Adrenal gland (tissue), 19 donors: ENCODE measurements at places on chromosomes 5 and 9. TPM values are rescaled to one million over a fixed set of nuclear protein-coding genes. Genes with fewer than 3 reads are reported as not detected.

Gene LRRC19
- polyA plus RNA-seq: not detected

Gene ANGPTL2
- 5.6 TPM for polyA plus RNA-seq

Gene LIFR
- 10.2 TPM for polyA plus RNA-seq

Gene LHX3
- not detected for polyA plus RNA-seq

Gene MAT2B
- polyA plus RNA-seq: 64.9 TPM

Gene CKMT2
- 22.5 TPM for polyA plus RNA-seq

Gene TNFSF8
- 0.34 TPM for polyA plus RNA-seq

Gene PCDHA11
- polyA plus RNA-seq: 0.51 TPM

- no peak for DNase-seq
These were observed 446 bp downstream of the NXNL2 start for GRCh38 chr9:88535226-88536022.

DNA sequence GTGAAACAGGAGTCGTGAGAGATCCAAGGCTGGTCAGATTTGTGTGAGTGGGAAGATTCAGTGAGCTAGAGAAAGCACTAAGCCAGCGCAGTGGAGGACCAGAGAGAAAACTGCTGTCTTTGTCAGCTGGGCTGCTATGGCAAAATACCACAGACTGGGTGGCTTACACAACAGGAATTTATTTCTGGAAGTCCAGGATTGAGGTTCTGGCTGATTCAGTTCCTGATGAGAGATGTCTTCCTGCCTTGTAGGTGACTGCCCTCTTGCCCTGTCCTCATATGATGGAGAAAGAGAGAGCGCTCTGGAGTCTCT lies 24.2 kb upstream of the ANKRD33B start:
- no peak for DNase-seq

GRCh38 chr5:178117923-178118701 lies 4.8 kb downstream of the N4BP3 start:
- DNase-seq: no peak

- DNase-seq: no peak
These were observed 118.7 kb upstream of the CCDC112 start for GRCh38 chr5:115415143-115415491.

DNA sequence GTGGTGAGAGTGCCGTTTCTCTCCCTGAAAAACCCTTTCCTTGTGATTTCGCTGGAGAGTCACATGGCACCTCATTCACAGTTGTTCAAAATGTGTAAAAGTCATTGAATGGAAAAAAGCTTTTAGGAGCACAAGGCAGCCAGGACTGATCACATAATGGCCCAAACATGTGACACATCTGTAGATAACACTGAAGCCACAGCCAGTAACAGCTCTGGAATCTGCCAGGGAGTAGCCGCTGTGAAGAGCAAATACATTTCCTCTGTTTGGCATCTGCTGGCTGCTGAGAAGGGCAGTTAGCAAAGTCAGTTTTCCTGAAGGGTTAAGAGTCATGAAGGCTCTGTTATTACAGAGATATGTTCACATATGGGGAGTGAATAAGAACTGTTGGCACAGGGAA lies 271.8 kb downstream of the NNT start:
- no peak for DNase-seq

GRCh38 chr9:6484210-6484609 lies 71.2 kb downstream of the UHRF2 start:
- DNase-seq: no peak

DNA sequence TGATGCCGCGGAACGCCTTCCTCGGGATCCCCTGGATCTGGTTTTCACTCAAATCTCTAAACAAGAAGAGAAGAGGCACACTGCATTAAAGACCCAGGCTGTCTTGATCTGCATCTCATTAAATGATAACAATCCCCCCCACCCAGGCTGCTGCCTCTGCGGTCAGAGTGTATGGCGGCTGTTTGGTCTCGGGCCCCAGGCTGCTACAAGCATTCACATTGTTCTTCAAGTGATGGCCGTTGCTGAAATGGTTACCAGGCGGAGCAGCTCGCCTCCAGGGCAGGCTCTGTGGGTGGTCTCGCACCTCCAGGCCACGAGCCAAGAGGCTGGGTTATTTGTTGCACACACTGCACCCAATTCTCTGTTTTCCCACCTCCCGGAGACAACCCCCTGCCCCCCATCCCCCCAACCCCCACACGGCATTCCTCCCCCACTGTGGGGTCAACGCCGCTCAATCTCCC lies 304.1 kb upstream of the PANK3 start:
- DNase-seq: no peak

DNA sequence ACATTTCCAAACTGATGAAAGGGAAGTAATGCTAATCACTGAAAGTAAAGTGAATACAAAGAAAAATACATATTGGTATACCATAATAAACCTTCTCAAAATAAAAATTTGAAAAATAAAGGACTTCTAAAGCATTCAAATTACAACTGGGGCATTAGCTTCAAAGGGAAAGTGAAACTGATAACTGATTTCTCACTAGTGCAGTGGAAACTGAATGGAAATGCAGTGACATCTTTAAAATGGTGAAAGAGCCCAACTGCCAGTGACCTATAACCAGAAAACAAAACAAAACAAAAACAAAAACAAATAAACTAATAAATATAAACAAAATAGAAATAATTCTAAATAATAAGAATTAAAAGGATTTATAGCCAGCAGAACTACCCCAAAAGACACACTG lies 297.5 kb upstream of the GRIN3A start:
- DNase-seq: no peak

DNA sequence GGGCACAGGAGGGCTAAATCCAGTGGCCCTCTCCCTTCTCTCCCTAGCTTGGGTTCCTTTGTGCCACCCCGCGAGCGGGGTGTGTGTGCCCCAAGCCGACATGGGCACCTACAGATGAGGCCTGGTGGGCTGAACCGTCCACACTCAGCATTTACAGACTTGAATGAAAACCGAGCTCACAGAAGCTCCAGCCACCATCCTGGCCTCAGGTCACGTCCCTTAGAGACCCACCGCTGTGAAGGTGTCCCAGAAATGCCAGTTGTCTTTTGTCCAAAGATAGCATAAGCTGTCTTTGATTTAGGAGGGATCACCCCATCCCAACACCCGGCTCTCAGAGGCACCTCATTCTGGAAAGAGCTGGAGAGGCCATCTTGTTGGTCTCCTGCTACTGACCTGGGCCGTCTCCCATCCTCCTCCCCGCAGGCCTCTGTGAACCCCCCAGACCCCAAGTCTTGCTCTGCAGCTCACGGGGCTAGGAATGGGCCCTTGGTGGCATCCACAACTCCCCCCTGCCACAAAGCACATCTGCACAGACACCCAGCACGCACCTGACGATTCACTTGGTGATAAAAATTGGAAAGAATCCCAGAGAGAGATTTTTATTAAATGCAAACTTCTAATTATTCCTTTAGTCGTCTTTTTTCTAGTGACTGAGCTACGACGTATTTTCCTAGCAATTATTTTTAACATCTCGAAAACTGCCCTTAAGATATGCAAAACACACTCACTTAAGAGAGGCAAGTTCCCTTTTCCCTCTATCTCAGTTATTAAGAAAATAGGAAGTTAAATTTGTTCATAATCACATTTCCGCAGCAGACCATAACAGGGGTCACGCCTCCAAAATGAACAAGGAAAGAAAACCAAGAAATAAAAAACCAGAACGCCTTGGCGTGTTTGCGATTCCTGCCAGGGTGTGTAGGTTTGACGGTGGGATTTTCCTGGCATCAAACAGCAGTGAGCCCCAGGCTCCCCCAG lies 80.5 kb upstream of the LMX1B start:
- no peak for DNase-seq

GRCh38 chr9:113741886-113742854 lies 133.9 kb upstream of the ZNF618 start:
- no peak for DNase-seq

GRCh38 chr9:95756986-95757385 lies 118.5 kb upstream of the ERCC6L2 start:
- DNase-seq: peak; percentile 33

- DNase-seq: no peak
These were observed 776.0 kb upstream of the ACO1 start for GRCh38 chr9:31608416-31608815.

DNA sequence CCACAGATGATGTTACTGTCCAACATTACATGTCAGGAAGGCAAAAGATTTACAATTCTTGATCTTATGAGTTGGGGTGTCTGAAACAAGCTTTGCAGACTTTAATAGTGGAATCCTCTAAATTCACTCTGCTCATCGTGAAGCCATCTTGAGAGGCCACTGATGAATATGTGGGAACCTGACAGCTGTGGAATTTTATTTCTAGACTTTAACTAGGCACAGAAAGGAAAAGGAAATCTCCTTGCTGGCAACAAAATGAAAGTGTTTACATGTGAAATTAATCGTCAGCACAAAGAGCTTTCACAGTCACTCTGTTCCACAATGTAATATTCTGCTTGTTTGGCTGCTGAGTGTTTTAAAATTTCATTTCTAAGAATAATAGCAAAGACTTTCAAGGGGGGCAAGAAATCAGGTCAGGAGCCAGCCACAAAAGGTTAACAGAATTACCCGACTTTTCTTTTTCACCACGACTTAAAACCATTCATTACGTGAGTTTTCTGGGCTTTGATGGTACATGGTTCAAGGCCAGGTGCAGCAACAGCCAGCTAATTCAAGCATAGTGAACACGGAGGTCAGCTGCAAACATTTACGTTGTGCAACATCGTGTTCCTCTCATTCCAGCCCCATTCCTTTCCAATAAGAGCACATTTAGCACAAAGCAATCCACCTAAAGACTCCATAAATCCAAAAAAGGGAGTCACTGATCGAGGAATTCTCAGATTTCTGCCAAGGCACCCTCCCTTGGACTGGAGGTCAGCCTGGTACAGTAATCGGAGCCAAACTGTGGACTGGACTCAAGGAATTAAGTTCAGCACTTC lies 14.6 kb downstream of the NREP start:
- DNase-seq: peak; percentile 45

GRCh38 chr5:154844809-154845208 lies 5.6 kb downstream of the FAXDC2 start:
- no peak for DNase-seq

DNA sequence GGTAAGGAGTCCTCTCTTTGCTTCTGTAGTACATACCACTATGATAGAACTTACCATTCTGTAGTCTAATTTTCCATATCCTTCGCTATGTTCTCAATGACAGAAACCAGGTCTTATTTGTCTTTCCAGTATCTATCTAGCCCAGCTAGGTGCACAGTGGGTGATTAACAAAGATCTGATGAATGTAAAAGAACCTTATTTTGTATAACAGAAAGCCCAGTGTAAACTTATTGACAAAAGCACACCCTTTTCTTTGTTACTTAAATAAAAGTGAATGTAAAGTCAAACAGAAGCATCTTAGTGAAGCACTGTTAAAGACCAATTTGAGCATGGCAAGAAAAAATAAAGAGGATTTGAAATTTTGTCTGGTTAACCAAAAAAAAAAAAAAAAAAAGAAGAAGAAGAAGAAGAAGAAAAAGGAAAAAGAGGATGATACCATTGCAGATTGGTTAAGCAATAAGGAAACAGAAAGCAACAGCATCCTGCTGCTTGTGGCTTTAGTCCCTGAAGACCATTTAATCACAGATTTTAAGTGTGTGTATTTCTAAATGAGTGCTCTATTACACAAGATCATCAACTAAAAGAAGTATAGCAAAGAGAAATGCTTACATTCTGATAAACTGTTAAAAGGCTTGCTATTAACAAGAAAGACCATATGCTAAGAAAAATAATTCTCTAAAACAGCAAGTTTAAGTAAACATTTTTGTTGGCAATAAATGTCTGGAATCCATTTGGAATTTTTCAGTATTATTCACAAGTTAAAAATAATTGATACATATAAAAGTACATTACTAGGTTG lies 21.2 kb downstream of the MEGF9 start:
- no peak for DNase-seq

- DNase-seq: no peak
These were observed 70.3 kb downstream of the MAP1B start for GRCh38 chr5:72177538-72177937.

GRCh38 chr5:136424835-136425584 lies 59.7 kb upstream of the TRPC7 start:
- DNase-seq: peak; percentile 79

DNA sequence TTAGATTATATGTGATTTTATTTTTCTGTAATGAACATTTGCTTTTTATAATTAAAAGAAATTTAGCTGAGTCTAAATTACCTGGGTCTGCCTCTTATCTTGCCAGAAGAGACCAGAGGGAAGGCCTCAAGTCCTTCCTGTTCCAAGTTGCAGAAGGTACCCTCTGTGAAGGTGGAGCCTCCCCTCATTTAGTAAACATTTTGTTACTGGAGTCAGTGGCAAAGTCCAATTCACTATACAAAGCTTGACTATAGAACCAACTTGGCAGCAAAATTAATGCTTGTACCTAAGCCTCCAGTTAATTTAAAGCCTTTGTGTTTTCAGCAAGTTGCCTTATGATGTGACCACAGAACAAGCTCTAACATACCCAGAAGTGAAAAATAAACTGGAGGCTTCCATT lies 42.8 kb upstream of the F2R start:
- no peak for DNase-seq

GRCh38 chr9:107465467-107466451 lies 23.8 kb downstream of the KLF4 start:
- peak; percentile 68 for DNase-seq

- peak; percentile 12 for DNase-seq
These were observed 7.4 kb upstream of the CARD19 start for GRCh38 chr9:93088656-93089015.

- DNase-seq: no peak
These were observed 1343.9 kb upstream of the ACO1 start for GRCh38 chr9:31040564-31040963.

DNA sequence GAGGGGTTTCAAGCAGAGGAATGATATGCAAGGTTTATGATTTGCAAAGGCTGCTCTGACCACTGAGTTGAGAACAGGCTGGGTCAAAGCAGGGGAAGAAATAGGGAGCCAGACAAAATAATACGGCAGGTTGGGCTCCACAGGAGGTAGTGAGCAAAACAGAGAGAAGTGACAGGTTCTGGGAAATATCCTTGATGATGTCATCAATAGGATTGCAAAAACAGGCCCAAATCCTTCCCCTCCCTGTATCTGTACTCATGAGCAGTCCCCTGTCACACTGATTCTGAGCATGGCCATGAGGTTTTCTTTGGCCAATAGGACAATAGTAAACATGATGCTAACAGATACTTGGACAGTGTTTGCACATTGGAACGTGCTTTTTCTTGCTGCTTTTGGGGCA lies 471.8 kb upstream of the BRINP1 start:
- no peak for DNase-seq

DNA sequence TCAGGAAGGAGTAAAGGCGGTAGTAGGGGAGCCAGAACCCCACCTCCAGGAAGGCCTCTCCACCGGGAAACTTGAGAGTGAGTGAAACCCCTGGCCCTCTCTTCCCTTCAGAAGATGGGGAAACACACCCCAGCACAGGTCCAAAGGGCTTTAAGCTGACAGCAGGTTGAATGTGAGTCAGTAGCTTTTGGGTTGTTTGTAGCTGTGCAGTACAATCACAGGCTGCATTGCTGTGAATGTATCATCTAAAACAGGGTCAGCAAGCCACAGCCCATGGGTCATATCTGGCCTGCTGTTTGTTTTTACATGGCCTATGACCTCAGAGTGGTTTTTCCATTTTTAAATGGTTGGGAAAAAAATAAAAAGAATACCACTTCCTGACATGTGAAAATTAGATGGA lies 10.0 kb downstream of the OTULINL start:
- no peak for DNase-seq

GRCh38 chr5:87899208-87899661 lies 369.4 kb downstream of the TMEM161B start:
- no peak for DNase-seq

- no peak for DNase-seq
These were observed 8.2 kb upstream of the SLC44A1 start for GRCh38 chr9:105236261-105236660.
